ENCODE measurements at places on chromosomes 16 and 17. TPM values are rescaled to one million over a fixed set of nuclear protein-coding genes. Genes with fewer than 3 reads are reported as not detected.

The SEPTIN1 gene
- total RNA-seq: 159 TPM

The NQO1 gene
- total RNA-seq: 11.4 TPM

The KRT39 gene
- total RNA-seq: not detected

The IKZF3 gene
- total RNA-seq: 50.4 TPM

The KRTAP16-1 gene
- total RNA-seq: not detected

The BMERB1 gene
- 11.6 TPM for total RNA-seq

- no peaks in the 10 kb centered on the region for H3K36me3 ChIP-seq
- H3K4me3 ChIP-seq: no peak overlapping the region
- H3K27ac ChIP-seq: no peak overlapping the region
Observed at GRCh38 chr16:79985606-79986005, 385.1 kb upstream of the MAF start.

- peaks cover 30% of the 10 kb centered on the region for H3K27me3 ChIP-seq
- H3K4me1 ChIP-seq: no peaks in the 10 kb centered on the region
- DNase-seq: no peak
- H3K27ac ChIP-seq: no peak overlapping the region
Observed at GRCh38 chr17:80485846-80486245, 9.4 kb upstream of the NPTX1 start.

DNA sequence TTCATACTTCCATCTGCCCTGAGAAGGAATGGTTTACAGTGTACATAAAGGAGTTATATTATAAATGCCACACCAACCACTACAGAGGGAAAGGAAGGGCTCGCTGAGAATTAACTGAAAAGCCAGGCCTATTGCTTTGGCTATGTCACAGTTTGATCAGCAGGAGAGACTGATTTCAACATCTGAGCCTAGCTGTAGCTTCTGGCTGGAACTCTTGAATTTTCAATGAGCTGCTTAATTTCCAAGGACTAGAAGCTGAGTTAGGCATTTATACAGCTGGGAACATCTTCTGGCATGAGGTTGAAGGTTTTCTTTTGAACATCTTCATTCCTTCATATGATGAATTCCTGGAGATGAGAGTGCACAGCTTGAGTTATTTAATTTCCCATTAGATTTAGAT is 47.6 kb upstream of the GNAO1 start:
- DNase-seq: no peak
- no peaks in the 10 kb centered on the region for H3K4me1 ChIP-seq
- H3K36me3 ChIP-seq: no peaks in the 10 kb centered on the region
- peaks cover 16% of the 10 kb centered on the region for H3K27me3 ChIP-seq
- H3K4me3 ChIP-seq: no peak overlapping the region

DNA sequence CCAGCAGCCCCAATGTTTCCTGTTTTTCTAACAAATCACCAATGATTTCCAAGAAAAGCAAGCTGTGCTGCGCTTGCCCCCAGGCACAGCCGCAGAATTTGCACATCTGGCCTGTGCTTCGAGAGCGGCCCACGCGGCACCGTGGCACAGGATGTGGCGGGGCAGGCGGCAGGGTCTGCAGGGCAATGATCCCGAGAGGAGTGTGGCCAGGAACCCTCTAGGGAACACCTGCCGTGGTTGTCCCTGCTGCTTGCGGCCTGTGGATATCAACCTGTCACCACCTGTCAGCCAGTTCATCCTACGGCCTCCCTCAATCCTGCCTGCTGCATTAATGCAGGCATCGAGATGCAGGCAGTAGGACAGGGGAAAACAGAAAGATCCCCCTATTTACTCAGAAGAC is 24.0 kb downstream of the PIK3R5 start:
- DNase-seq: peak; percentile 84
- peak overlapping the region; percentile 89 for H3K27ac ChIP-seq
- H3K4me1 ChIP-seq: peaks cover 75% of the 10 kb centered on the region
- no peaks in the 10 kb centered on the region for H3K27me3 ChIP-seq
- peak overlapping the region; percentile 52 for H3K4me3 ChIP-seq

GRCh38 chr17:35239823-35240222 is 3.0 kb upstream of the SLFN5 start:
- peaks cover 15% of the 10 kb centered on the region for H3K36me3 ChIP-seq
- H3K4me1 ChIP-seq: peaks cover 75% of the 10 kb centered on the region
- H3K27ac ChIP-seq: peak overlapping the region; percentile 84
- no peak for DNase-seq

DNA sequence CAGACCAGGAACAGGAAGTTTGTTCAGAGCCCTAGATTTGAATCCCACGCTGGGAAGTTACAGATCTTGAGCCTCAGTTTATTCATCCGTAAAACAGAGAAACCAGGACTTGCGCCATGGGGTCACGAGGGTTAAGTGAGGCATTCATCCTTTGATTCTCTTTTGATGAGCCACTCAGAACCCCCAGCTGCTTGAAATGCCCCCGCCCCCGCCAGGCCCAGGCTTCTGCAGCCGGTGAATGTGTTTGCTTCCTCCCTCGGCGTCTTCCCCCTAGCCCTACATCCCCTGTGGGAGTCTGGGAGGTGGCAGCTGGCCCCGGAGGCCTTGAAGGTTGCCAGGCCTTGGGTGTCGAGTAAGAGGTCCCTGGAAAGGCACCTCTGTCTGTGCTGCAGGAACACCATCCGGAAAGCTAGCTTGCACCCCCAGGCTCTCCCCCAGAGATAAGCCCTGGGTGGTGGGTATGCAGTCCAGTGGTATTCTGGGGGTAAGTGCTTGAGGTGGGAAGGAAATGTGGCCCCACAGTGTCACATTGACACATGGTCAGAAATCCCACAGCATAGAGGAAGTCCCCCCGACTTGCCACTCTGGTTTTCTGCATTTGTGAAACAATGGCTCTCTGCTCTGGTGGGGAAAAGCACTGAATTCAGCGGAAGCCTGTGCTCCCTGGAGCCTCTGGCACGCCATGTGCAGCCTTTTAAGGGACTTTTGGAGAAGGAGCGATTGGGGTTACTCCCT is 14.9 kb downstream of the IRF8 start:
- no peak overlapping the region for H3K4me3 ChIP-seq
- no peak for DNase-seq
- peak overlapping the region; percentile 25 for H3K27ac ChIP-seq
- peaks cover 84% of the 10 kb centered on the region for H3K36me3 ChIP-seq
- H3K4me1 ChIP-seq: peaks cover 10% of the 10 kb centered on the region
- H3K27me3 ChIP-seq: no peaks in the 10 kb centered on the region

DNA sequence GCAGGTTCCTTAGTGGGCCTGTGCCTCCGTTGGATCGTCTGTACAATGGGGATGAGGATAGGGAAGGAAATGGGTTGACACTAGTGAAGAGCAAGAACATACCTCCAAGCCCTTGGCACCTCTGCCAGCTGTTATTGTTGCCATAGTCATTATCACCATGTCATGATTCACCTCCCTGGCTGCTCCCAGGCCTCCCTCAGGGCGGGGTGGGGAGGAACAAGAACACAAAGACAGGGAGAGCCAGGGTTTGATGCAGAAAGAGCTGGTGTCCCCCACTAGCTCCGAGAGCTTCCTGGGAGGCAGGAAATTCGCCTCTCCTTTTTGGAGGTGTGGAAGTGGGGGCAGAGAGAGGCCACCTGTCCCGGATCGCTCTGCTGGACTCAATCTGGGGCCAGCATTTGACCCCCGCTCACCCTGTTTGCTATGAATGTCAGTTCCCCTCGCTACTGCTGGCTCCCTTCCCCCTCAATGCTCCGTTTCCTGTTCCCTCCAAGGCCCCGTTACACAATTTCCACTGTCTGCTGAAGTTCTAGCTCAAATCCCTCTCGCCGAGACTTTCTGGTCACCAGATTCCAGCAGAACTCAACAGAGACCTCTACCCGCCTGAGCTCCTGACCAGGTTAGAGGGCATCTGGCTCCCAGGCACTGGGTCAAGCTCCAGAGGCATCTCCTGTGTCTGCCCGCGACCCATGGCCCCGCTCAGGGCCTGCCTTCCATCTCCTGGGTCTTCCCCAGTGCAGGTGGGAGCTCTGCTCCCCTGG is 9.1 kb downstream of the TIMP2 start:
- H3K36me3 ChIP-seq: no peaks in the 10 kb centered on the region
- peaks cover 13% of the 10 kb centered on the region for H3K4me1 ChIP-seq
- H3K4me3 ChIP-seq: peak overlapping the region; percentile 47
- H3K27me3 ChIP-seq: no peaks in the 10 kb centered on the region
- peak overlapping the region; percentile 69 for H3K27ac ChIP-seq

DNA sequence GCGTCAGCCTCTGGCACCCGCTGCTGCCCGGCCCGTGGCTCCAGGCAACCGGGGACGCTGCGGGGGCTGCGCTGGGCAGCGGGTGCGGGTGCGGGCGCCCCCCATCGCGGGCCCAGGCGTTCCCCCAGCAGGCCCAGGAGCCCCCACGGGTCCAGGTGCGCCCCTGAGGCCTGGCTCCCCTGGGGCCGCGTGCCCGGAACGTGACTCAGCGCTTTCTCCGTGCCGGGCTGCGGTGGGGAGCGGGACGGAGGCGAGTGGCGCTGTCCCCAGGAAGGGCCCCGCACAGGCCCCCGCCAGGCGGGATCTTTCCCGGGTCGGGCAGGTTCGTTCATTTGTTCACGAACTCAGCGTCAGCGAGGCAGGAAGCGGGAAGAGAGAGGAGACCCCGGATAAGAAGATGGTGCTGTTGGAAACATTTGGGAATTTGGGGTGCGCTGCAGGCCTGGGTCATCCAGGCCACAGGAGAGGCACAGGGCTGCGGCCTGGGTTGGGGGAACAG is 18.4 kb upstream of the EXOC7 start:
- DNase-seq: peak; percentile 61
- peaks cover 14% of the 10 kb centered on the region for H3K4me1 ChIP-seq
- peak overlapping the region; percentile 80 for H3K27ac ChIP-seq
- H3K4me3 ChIP-seq: no peak overlapping the region

GRCh38 chr17:70527364-70527888 is 358.1 kb downstream of the KCNJ2 start:
- H3K4me3 ChIP-seq: no peak overlapping the region
- H3K36me3 ChIP-seq: no peaks in the 10 kb centered on the region
- H3K27me3 ChIP-seq: no peaks in the 10 kb centered on the region
- H3K27ac ChIP-seq: no peak overlapping the region

- H3K36me3 ChIP-seq: peaks cover 55% of the 10 kb centered on the region
- no peak overlapping the region for H3K4me3 ChIP-seq
- no peak overlapping the region for H3K27ac ChIP-seq
- peaks cover 36% of the 10 kb centered on the region for H3K4me1 ChIP-seq
- no peak for DNase-seq
Observed at GRCh38 chr17:66455060-66455459, 152.6 kb downstream of the PRKCA start.

DNA sequence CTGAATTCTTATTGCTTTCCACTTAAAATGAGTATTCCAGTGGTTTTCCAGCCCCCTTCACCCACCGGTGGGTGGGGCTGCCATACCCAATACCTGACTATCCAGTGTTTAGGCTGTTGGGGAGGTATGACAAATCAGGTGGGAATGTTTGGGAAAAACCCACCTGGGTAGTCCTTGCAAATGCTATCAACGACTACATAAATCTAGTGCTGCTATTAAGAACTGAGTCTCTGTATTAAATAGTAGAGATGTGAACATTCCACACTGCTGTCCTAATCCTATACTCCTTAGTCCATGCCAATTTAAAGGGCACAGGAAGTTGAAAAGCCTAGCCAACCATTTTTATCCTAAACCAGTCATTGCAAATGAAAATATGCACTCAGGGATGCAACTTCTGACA is 126.6 kb downstream of the AXIN2 start:
- H3K4me3 ChIP-seq: no peak overlapping the region
- no peak overlapping the region for H3K27ac ChIP-seq
- peaks cover 22% of the 10 kb centered on the region for H3K4me1 ChIP-seq
- DNase-seq: no peak
- H3K27me3 ChIP-seq: peaks cover 10% of the 10 kb centered on the region
- peaks cover 2% of the 10 kb centered on the region for H3K36me3 ChIP-seq

DNA sequence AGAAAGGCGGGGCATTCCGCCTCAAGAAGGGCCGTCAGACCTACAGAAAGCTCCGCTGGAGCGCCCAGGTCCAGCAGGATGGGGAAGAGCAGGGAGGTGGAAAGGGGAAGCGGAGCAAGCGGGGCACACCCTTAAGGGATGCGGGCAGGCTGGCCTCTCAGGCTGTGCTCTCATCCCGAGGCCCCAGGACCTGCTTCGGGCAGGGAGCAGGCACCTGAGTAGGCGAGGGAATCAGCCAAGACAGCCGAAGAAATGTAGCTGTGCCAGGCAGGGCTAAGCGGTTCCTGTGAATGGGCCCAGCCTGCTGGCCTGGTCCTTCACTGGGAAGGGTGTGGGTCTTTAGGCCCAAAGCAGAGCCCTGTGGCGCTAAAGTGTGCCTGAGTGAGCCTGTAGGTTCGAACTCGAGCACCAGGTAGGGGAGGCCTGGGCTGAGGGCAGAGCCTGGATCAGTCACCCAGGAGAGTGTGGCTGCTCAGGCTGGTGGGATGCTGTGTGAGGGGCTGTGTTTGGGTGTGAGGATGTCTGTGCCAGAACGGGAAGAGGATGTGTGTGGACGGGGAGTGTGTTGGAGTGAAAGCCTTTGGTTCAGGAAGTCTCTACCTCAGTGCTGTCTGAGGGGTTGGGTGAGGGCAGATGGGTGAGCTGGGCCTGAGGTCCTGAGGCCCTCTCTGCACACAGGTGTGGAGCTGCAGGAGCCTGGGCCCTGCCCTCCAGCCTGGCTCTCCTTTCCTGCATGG is 3.3 kb downstream of the TBX4 start:
- H3K4me3 ChIP-seq: no peak overlapping the region
- H3K27ac ChIP-seq: no peak overlapping the region
- no peak for DNase-seq
- peaks cover 33% of the 10 kb centered on the region for H3K4me1 ChIP-seq

- no peaks in the 10 kb centered on the region for H3K27me3 ChIP-seq
- H3K36me3 ChIP-seq: no peaks in the 10 kb centered on the region
- no peaks in the 10 kb centered on the region for H3K4me1 ChIP-seq
- DNase-seq: no peak
- H3K4me3 ChIP-seq: no peak overlapping the region
Observed at GRCh38 chr16:12017558-12017957, 41.0 kb downstream of the SNX29 start.

DNA sequence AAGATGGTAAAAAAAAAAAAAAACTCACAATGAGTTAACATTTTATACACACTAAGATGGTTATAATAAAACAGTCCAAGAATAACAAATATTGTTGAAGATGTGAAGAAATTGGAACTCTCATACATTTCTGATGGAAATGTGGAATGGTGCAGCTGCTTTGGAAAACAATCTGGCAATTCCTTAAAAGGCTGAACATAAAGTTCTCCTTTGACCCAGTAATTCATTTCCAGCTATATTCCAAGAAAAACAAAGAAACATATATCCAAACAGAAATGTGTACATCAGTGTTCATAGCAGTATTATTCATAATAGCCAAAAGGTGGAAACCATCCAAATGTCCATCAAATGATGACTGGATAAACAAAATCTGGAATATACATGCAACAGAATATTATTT is 97.3 kb upstream of the NETO2 start:
- no peak for DNase-seq
- no peaks in the 10 kb centered on the region for H3K4me1 ChIP-seq
- no peak overlapping the region for H3K27ac ChIP-seq
- H3K27me3 ChIP-seq: no peaks in the 10 kb centered on the region
- no peak overlapping the region for H3K4me3 ChIP-seq

DNA sequence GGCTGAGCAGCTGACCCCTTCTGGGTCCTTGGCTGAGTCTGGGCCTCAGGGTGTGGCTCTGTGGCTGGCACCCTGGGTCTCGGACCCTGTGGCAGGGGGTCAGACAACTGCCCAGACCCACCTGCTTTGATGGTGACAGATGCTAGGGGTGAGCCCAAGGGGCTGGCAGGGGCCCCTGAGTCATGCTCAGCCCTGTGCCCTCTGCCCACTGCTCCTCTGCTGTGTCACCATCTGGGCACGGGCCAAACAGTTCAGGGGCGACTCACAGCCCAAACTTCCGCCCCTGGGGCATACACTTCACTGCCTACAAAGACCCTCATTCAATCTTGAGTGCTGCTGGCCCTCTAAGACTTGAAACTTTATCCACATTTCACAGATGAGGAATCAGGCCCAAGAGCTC is 5.7 kb downstream of the ADGRG1 start:
- no peak for DNase-seq
- H3K27ac ChIP-seq: no peak overlapping the region
- peaks cover 1% of the 10 kb centered on the region for H3K4me1 ChIP-seq
- peaks cover 16% of the 10 kb centered on the region for H3K27me3 ChIP-seq
